Muscle of leg (tissue), 16 donors: ENCODE measurements at places on chromosomes 13 and 19. TPM values are rescaled to one million over a fixed set of nuclear protein-coding genes. Genes with fewer than 3 reads are reported as not detected.

ITGBL1 gene
- total RNA-seq, result 12.9 TPM

PBX4 gene
- 1.5 TPM for total RNA-seq

GRCh38 chr13:35164324-35164932 is 222.4 kb downstream of the NBEA start:
- peak; percentile 54 for DNase-seq
- H3K27ac ChIP-seq, result no peak overlapping the region
- peaks cover 3% of the 10 kb centered on the region for H3K36me3 ChIP-seq
- no peaks in the 10 kb centered on the region for H3K4me1 ChIP-seq
- no peak overlapping the region for H3K4me3 ChIP-seq
- no peaks in the 10 kb centered on the region for H3K27me3 ChIP-seq

GRCh38 chr13:112968380-112968909 is 569 bp upstream of the MCF2L start:
- DNase-seq, result peak; percentile 28
- peaks cover 21% of the 10 kb centered on the region for H3K27me3 ChIP-seq
- H3K27ac ChIP-seq, result peak overlapping the region; percentile 29
- peak overlapping the region; percentile 59 for H3K4me3 ChIP-seq
- no peaks in the 10 kb centered on the region for H3K36me3 ChIP-seq
- peaks cover 32% of the 10 kb centered on the region for H3K4me1 ChIP-seq

DNA sequence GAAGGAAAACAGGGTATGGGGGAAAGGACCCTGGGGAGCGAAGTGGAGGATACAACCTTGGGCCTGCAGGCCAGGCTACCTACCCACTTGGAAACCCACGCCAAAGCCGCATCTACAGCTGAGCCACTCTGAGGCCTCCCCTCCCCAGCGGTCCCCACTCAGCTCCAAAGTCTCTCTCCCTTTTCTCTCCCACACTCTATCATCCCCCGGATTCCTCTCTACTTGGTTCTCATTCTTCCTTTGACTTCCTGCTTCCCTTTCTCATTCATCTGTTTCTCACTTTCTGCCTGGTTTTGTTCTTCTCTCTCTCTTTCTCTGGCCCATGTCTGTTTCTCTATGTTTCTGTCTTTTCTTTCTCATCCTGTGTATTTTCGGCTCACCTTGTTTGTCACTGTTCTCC is 2.7 kb downstream of the KLK3 start:
- no peaks in the 10 kb centered on the region for H3K4me1 ChIP-seq
- no peaks in the 10 kb centered on the region for H3K36me3 ChIP-seq
- no peak for DNase-seq
- peaks cover 6% of the 10 kb centered on the region for H3K27me3 ChIP-seq
- no peak overlapping the region for H3K4me3 ChIP-seq

DNA sequence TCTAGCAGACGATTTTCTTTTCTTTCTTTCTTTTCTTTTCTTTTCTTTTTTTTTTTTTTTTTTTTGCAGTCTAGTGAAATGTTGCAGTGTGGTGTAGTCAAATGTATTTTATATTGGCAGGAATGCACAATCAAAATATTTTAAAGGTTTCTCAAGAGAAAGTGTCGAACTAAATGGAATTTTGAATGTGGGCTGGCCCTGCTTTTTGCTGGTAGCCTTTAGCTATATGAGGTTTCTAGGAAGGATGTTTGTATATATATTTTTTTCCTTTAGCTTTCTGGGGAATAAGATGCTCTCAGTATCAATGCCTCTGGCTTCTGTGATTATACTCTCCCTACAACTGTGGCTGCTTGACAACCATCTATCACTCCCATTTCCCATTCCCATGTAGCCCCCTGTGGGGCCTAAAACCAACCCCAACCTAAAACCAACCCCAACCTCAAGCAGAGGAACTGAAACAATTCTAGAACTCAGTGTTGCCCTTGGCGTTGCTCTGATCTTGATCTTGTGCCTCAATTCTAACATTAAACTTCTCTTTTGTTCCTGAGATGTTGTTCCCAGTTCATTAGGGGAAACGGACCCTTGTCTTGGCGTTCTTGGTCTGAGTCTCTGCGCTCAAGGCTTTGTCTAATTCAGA is 27.1 kb downstream of the CYSLTR2 start:
- H3K27ac ChIP-seq, result no peak overlapping the region
- H3K27me3 ChIP-seq, result no peaks in the 10 kb centered on the region
- no peaks in the 10 kb centered on the region for H3K36me3 ChIP-seq
- no peak overlapping the region for H3K4me3 ChIP-seq

- H3K27me3 ChIP-seq, result no peaks in the 10 kb centered on the region
- H3K4me1 ChIP-seq, result peaks cover 88% of the 10 kb centered on the region
- H3K4me3 ChIP-seq, result no peak overlapping the region
- H3K27ac ChIP-seq, result peak overlapping the region; percentile 87
- peak; percentile 88 for DNase-seq
These were observed 8.1 kb downstream of the STK11 start for GRCh38 chr19:1213391-1214286.
